ENCODE measurements at places on chromosomes 5 and 9.

DNA sequence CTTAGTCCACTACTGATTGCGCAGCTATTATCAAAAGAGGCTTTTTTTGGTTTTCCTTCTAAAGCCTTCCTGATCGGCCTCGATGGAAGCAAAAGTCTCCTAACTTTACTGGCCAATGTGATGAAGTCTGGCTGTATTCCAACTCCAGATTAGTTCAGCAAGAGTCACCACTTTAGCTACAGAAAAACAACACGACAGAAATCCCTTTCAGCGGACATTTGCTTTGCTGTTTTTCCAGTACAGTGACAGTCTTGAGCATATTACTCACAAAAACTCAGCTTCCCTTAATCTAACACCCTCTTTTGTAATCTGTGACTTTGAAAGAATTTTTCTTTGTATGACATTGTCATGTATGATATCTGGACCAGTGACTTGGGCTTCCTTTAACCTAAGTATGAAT, 95.7 kb downstream of the HOMER1 start:
- no peak for DNase-seq

DNA sequence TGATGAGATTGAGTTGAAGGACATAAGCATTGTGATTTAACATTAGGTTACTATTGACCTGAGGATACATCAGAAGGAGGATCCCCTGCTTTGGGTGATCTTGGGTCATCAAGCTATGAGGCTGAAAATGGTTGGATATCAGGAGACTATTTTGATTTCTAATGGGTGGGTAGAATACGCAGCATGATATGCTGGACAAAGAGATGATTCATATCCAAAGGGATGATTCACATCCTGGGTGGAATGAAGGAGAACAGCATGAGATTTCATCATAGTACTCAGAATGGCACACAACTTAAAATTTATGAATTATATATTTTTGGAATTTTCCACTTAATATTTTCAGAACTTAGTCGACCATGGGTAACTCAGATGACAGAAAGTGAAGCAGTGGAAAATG, 1759.5 kb upstream of the C9orf72 start:
- DNase-seq = no peak

DNA sequence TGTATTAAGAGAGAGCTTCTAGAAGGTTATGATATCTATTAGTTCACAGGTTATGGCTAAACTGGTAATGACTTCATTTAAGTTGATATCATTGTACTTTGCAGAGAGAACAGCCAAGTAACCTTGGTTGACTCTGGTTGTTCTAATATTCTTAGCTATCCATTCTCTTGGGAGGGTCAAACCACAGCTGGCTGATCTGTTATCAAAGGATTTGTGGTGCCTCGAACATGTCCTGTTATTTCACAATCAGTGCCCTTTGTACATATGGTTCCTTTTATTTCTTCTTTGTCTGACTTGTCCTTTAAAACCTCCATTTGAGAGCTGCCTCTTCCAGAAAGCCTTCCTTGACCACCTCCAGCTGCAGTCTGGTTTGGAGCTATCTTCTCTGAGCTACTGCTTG, 61.7 kb downstream of the PDE8B start:
- DNase-seq = no peak

- DNase-seq = no peak
Measured at GRCh38 chr5:55160493-55161209, 680 bp downstream of the GPX8 start.

DNA sequence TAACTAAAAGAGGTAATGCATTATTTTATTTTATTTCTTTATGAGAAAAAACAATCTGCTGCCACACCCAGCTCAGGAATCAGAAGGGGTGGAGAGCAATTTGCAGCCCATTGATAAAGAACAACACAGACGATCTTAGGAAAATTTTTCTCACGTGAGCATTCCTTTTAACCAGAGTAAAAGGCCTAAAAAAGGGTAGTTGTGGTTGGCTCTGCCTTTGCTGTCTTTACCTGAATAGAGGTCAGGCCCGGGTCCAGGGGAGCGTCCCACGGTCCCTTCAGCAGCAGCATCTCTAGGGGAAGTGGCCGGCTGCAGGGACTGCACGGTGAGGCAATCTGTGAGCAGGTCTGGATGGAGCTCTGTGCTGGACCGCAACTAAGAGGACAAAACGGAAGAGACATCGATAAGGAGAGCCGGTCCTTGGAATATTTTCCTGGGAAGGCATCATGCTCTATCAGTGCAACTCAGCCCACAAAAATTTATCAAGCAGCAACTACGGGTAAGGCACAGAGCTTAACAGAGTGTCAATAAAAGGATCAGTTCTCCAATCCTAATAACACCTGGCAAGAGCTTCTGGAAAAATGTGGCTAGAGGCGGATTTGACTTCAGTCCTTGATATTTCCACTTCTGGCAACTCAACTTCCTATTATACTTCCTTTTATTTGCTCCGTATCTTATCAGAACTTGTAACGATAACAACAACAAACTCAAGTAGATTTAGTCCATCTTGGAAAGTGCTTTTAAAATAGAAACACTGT, 372.8 kb upstream of the RFX3 start:
- DNase-seq = no peak

DNA sequence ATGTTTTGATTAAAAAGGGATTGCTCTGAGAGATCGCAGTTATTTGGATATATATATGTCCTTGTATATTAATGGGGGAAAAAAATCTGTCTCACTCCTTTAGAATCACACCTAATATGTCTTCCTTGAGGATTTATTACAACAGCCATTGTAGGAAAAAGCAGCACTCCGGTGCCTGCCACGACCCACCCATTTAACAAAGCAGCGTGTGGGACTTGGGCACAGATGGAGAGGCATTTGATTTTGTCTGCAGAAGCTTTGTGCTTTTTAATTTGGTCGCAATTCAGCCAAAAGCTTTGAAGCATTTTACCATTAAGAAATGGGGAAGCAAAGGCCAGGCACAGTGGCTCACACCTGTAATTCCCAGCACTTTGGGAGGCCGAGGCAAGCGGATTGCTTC, 159.2 kb downstream of the SMARCA2 start:
- no peak for DNase-seq

GRCh38 chr9:78552802-78553201, 255.9 kb downstream of the PSAT1 start:
- DNase-seq = no peak

DNA sequence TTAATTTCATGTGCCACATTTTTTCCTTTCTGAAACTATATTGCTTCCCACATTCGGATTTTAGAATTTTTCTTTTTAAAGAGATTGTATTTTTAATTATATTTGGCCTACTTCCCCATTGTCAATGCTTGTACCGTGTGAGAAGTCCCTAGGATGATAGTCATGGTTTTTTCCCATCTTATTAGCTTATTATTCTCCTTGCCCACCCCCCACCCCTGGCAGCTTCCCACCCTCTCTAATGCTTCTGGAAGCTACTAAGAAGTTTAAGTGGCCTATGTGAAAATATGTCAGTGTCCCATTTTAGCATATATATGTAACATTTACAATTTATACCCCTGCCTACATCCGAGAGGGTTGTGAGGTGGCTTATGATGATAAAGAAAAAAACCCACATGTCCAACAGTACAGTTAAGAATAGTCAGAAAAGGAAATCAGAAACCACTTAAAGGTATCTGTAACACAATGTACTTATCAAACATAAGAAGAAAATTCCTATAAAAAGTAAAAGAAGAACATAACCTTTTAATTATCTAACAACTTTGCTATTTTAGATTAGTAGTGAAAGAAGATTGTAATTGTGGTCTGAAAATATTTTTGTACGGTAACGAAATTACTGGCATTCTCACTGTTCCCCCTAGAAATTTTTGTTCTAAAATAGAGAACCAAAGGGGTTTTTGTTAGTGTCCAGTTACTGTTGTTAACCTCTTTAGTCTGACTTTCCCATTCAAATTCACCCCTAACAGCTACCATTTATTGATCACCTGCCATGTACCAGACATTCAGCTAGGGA, 62.1 kb downstream of the SLC44A1 start:
- DNase-seq = no peak

- no peak for DNase-seq
Measured at GRCh38 chr9:37667706-37668105, 17.0 kb downstream of the FRMPD1 start.

DNA sequence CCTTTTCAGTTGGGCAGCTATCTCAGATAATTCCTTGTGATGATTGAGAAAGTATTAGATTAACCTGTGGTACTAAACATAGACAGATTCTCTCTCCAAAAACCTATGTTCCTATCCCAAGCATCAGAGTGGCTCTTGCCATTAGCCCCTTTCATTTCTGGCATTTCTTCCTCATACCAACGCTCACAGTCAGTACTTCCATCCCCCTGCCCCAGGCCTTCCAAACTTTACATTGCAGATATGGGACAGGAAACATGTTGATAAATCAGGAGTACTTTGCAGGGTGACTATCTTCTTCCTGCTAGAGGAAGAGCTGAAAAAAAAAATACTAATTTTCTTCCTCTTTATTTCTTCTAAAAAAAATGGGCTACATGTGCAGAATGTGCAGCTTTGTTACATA, 442.6 kb upstream of the RGMB start:
- no peak for DNase-seq

- no peak for DNase-seq
Measured at GRCh38 chr5:28451483-28451882, 1413.1 kb upstream of the CDH9 start.

GRCh38 chr5:2451100-2451499, 300.4 kb downstream of the IRX2 start:
- no peak for DNase-seq

GRCh38 chr5:59186623-59187022, 603.7 kb downstream of the RAB3C start:
- no peak for DNase-seq

- no peak for DNase-seq
Measured at GRCh38 chr9:96556701-96557461, 62.8 kb downstream of the CDC14B start.

DNA sequence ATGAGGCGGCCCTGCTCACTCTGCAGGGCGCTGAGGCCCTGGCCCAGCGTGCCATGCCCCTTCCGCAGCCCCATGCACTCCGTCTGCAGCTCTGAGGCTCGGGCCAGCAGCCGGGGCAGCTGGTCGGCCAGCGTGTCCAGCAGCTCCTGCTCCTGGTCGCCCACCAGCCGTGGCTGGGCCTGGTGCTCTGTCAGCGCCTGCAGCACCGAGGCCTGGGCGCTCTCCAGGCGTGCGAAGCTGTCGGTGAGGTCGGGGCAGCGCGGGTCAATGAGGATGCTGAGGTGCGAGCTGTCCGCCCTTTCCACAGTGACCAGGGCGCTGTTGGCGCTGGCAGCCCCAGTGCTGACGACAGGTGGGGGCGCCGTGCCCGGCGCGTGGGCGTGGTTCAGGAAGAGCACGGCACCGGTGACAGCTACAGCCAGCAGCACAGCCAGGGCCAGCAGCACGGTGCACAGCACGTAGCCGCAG, 9.4 kb downstream of the FIBCD1 start:
- no peak for DNase-seq

GRCh38 chr5:135245521-135246499, 153.2 kb downstream of the MACROH2A1 start:
- DNase-seq = no peak

GRCh38 chr5:151924564-151925301, at the start of gene GLRA1:
Gene GLRA1, minus strand, starts transcription at chr5:151924851. Its CDS starts 302 bp downstream, at chr5:151924549.
- peak; percentile 27 for DNase-seq

DNA sequence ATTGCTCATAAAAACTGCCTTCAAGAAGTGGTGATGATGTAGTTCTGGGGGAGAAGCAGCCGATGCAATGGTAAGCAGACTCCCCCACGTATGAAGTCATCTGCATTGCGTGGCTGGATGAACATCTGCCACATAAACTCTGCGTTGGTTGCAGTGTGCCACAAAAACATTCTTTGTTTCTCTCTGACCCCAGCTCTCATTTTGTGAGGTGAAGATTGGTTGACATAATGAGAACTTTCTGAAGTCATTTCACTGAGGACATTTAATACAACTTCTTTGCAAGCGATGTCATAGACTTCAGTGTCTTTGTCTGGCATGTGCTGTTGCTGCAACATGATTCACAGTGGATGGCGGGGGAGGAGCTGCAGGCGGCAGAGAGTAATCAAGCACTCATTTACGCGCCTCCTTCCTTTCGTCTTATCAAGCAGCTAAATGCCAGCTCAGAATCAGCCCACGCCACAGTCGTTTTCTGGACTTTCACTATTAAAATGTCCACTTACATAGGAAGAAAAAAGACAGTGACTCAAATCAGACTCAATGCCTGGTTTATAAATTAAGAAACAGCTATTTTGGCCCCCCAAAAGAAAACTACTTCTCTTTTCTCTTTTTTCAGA, 91.5 kb upstream of the NFIL3 start:
- no peak for DNase-seq

GRCh38 chr9:116547729-116548426, 139.2 kb upstream of the TRIM32 start:
- no peak for DNase-seq

GRCh38 chr5:68240771-68241170, 25.2 kb downstream of the PIK3R1 start:
- DNase-seq = no peak

DNA sequence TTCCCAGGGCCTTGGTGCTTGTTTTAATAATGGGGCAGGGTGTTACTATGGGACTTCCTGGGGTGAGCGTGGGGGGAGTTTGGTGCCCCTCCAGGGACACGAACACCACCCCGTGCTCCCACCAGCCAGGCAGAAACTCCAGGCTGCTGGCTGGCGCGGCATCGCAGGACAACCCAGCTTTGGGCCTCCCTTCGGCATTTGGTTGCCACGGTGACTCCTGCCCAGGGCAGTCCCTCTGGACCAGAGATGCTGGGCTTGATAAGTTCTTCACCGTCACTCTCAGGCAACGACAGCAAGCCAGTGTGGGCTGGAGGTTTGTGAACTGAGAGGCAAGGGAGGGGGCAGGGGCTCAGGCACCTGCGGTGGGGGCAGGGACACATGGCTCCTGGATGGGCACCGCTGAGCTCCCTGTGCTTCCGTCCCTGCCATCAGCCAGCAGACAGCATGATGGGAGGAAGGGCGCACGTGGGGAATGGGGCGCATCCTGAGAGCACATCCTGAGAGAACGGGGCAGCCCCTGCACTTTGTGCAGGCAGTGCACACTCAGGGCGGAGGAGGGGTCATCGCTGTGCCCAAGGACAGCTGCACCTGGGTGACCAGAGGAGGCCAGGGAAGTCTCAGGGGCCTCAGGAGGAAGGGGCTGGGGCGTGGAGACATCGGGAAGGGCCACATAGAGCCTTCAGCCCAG, 116.4 kb downstream of the RXRA start:
- no peak for DNase-seq

DNA sequence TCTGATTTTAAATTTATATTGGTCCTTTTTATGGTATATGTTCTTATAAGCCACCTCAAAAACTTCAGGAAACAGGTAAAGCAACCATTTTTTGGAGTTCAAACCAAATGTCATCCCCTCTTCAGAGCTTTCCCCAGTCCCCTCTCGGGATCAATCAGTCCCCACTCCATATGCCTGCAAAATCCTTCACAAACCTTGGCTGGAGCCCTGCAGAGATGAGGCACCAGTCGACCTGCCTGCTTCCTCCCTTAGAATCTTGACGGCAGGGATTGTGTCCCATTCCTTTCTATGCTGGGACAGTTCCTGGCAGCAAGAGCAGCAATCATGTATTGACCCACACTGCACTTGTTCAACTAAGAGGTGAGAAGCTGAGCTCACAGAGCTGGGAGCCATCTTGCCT, 22.6 kb downstream of the B4GALT1 start:
- no peak for DNase-seq

DNA sequence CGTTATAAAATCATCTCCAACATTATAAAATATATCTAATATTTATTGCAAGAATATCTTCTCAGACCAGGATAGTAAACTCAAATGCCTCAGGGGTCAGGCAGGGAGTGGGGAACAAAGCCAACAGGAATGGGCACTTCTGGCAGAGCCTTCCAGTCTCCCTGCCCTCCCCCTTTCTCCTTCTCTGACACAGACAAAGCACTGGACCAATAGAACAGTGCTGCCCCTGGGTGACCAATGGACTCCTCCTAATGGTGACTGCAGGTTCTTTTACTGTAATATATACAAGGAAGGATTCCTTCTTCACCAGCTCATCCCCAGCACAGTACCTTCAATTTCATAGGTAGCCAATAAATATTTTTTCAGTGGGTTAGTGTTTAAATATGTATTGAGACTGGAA, 31.1 kb upstream of the MAMDC2 start:
- no peak for DNase-seq

All from stimulated activated CD8-positive, alpha-beta memory T cell treated with anti-CD3 and anti-CD28 coated beads, Interleukin-2, amount 100 ng/mL, for 48 hours (primary cell).